ENCODE measurements at places on chromosomes 5 and 9. TPM values are rescaled to one million over a fixed set of nuclear protein-coding genes. Genes with fewer than 3 reads are reported as not detected.

DNA sequence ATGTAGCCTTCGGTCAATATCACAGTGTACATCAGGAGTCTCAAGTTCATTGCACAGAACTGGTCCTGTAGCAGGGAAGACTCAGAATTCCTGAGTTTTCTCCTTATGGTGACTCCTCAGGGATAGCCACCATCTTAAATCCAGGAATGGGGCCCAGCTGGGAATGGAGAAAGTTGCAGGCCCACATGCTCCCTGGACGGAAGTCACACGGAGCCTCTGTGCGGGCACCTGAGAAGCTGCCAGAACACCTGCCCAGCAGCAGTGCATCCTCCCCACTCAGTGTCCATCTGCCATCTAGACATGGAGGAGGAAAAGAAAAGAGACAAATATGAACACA is 133.9 kb downstream of the SUSD1 start:
- no peak for DNase-seq

- DNase-seq, result no peak
These were observed 59.3 kb upstream of the CD180 start for GRCh38 chr5:67255881-67256280.

- DNase-seq, result no peak
These were observed 98.1 kb downstream of the RAPGEF6 start for GRCh38 chr5:131536850-131537448.

DNA sequence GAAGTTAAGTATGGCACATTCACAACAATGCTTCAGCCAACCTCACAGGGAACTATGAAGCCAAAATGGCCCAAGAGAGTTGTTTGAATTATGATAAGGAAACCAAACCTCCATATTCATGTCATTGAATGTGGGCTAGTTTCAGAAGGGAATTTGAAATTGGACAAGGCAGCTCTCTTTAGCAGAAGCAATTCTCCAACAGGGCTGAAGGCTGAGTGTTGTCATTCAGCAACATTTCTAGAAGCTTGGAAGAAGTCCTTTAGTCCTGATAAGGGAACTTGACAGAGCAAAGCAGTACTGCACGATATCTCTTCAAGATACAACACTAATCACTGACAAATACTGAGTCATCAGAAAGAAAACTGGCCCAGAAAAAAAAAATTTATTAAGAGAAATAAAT is 115.4 kb downstream of the SLC25A46 start:
- DNase-seq, result no peak

DNA sequence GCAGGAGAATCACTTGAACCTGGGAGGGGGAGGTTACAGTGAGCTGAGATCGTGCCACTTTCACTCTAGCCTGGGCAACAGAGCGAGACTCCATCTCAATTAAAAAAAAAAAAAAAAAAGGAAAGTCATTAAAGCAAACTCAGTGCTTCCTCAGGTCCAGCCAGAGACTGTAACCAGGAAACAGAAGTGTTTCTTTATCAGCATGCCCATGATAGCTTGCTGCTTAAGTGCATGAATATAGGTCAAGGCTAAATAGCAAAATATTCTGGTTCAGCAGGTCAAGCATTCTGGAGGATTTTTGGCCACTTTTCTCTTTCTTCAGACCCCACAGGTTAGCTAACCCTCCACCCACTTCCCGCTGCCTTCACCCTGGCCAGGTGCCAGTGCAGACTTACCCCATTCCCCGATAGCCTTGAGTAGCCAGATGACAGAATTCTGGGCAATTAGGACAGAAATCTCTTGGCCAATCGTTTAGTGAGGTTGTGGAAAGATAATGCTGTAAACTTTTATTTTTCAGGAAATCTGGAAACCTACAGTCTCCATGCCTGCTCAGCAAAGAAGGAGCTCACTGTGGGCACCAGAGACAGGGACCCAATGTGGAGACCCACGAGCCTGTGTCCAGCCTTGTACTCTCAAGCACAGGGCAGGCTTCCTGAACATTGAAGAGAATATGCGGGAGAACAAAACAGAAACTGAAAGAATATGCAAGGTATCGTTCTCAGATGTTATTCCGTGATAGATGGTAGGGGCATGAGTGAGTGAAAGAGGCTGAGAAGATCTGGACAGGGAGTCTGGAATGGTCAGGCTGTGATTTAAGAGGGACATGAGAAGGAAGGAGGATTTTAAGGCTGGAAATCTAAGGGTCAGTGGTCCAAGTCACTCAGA is 4.2 kb upstream of the UGT3A2 start:
- DNase-seq, result no peak

DNA sequence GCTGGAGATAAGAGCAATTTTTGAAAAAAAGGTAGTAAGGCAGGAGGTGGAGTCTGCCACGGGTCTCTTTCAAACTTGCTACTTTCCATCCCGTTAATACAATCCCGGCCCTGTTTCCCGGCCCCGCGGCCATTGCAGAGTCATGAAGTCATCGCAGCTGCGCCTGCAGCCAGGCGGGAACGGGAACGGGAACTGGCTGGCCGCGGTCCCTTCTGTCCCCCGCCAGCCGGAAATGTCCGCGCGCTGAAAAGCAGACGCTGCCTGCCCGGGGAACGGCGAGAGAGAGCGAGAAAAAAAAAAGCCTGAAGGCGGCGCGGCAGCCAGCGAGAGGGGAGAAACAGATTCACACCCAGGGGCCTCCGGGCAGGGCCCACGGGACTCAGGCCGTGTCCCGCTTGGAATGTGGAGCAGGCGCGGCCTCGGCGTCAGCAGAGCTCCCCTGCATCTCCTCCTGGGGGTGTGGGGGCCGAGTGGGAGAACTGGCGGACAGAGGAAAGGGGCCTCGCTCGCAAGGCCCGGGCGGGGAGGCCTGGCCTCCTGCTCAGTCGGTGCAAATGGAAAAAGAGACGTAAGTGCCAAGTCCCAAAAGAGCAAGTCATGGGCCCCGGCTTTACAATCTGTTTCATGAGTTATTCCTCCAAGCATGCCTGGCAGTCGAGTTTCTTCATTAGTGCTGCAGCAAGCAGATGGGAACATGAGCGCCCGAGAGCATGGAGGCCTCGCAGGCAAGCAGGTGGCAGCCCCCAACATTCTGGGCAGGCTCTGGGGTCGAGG is 201.2 kb upstream of the GAS1 start:
- DNase-seq, result peak; percentile 76

DNA sequence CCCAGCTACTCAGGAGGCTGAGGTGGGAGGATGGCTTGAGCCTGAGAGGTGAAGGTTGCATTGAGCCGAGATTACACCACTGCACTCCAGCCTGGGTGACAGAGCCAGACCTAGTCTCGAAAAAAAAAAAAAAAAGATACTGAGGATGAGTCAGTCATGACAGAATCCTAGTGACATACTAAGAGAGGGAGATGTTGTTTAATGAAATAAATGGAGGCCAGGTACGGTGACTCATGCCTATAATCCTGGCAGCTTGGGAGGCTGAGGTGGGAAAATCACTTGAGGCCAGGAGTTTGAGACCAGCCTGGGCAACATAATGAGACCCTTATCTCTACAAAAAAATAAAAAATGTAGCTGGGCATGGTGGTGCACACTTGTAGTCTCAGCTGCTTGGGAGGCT is 107.2 kb downstream of the ZFAND5 start:
- no peak for DNase-seq

- DNase-seq, result no peak
These were observed 194.5 kb downstream of the TRIO start for GRCh38 chr5:14337593-14337992.

DNA sequence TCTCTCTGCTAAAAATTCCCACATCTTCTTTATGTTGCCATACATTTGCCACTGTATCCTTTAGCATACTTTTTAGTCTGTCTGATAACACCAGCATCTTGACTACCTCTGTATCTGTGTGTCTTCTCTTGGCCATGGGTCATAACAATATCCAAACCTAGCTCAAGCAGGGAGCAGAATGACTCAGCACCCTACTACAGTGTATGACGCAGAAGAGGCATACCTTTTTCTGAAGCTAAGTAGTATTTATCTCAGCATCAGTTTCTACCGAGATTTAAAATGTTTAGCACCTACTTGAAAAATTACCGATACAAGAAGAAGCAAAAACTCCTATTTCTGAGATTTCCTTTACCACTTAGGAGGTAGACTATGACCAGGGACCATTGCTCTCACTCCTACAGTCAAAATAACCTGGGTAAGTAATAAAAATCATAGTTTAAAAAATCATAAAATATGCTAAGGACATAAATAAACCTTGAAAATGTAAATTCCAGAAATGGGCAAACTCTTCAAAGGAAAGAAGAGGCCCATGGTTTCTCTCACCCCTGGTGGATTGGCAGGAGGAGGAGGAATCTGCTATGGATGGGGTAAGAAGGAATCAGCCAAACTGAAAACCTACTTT is 286.5 kb downstream of the MAST4 start:
- no peak for DNase-seq

TMEM174 gene
- total RNA-seq, result not detected

MYMK gene
- not detected for total RNA-seq

BNC2 gene
- 0.29 TPM for total RNA-seq

QRFP gene
- total RNA-seq, result not detected

CTXN3 gene
- total RNA-seq, result not detected

CTSL gene
- total RNA-seq, result 221 TPM
